NCI-H187 (cell line): ENCODE measurements at places on chromosomes 1 and 21.

- DNase-seq, result no peak
Observed at GRCh38 chr1:14345946-14346550, 252.4 kb upstream of the KAZN start.

DNA sequence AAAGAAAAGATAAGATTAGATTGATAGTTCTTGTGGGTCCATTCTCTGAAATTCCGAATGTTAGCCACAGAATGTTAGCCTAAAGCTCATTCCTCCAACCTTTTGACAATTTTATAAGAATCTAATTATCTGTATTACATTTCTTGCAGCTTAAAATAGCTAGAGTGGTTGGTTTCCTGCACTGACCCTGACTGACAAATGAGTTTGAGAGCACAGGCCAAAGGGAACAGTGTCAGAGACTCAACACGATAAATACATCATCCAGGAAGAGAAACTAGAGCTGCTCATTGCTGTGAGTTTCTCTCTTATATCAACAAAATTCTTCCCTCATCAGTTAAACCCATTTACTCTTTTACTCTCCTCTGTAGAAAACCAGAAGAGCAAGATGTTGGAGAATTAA is 82.1 kb upstream of the PPM1J start:
- no peak for DNase-seq

DNA sequence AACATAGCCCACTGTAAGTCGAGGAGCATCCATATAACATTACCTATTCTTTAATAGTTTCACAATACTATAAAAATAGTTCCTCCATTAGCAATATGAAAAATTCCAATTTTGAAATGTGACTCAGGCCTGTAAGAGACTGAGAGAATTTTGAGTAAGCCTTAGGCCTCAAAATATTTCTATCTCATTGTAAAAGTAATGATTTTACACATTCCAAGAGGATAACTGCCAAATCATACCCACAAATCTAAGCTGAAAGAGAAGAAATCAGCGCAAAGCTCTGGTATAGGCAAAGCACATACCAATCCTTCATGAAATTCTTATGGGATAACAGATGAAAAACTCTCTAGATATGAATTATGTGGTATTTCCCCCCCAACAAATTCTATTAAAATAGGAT is 144.1 kb downstream of the CDC42BPA start:
- no peak for DNase-seq

- DNase-seq, result no peak
Observed at GRCh38 chr1:179142889-179143299, 61.0 kb downstream of the TOR3A start.

DNA sequence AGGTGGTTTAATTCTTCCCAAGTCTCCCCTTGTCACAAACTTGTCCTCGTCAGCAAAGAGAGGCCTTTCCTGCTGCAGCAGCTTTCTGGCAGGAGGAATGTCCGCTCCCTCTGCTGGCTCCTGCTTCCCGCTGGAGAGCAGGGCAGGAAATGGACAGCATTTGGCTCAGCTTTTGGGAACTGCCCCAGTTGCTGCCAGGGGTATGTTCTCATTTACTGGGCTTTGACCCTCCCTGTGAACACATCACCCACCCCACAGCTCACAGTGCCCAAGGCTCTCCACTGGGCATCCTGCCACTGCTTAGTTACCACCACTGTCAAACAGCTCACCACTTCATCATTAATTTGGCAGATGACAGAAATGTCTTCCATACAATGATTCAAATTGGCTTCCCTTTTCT is 75.4 kb downstream of the MRPL37 start:
- no peak for DNase-seq

DNA sequence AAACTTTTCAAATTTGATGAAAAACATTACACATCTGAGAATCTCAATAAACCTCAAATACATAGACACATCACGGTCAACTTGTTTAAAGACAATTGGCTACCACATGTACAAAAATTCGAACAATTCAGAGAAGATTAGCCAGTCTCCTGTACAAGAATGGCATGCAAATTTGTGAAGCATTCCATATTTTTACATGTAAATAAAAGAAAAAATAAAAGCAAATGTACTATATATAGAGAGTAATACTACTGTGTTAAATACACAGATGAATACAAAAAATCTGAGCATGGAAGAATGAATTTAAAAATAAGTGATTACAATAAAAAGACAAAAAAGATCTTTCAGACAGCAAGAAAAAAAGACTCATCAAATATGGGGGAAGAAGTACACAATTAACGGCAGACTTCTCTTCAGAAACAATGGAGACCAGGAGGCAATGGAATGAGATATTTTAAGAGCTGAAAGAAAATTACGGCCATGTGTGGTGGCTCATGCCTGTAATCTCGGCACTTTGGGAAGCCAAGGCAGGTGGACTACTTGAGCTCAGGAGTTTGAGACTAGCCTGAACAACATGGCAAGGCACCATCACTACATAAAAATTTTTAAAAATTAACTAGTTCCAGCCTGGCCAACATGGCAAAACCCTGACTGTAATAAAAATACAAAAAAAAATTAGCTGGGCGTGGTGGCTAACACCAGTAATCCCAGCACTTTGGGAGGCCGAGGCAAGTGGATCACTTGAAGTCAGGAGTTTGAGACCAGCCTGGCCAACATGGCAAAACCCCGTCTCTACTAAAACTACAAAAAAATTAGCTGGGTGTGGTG is 23.2 kb downstream of the HAX1 start:
- DNase-seq, result no peak

- DNase-seq, result no peak
Observed at GRCh38 chr1:248696774-248697173, 5.8 kb downstream of the OR14I1 start.
